ENCODE measurements at places on chromosomes 7 and 10. TPM values are rescaled to one million over a fixed set of nuclear protein-coding genes. Genes with fewer than 3 reads are reported as not detected.

DNA sequence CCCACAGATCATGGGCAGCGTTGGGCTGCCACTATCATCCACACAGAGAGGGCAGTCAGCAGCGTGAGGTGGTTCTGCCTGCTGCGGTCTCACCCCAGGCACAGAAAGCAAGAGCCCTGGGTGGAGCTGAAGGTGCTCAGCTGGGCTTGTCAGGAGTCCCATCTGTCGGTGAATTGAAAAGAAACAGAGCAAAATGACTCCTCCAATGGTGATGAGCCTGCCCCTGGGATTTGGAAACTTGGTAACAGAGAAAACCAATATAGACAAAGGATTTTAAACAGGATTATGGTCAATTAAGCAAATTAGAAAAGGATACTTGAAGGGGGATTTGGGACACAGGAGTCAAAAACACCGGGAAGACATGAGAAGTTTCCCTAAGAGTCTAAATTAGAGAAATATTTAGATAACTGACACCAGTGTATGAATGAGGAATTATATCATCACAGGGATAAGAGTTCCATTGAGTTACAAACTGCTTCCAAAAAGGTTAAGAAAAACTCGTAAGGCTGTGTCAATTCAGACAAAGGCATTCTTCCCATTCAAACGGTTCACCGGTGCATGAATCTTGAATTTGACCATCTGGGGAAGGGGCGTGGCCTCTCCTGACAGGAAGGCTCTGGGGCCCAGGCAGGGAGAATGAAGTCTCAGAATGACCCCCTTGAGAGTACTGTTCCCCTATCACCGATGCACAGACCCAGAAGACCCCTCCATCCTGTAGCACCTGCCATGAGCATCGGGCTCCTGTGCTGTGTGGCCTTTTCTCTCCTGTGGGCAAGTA lies 70.0 kb upstream of the PRSS58 start:
- H3K27ac ChIP-seq, result no peak overlapping the region
- no peaks in the 10 kb centered on the region for H3K4me1 ChIP-seq
- DNase-seq, result no peak
- H3K27me3 ChIP-seq, result no peaks in the 10 kb centered on the region
- H3K4me3 ChIP-seq, result no peak overlapping the region
- no peaks in the 10 kb centered on the region for H3K36me3 ChIP-seq

GRCh38 chr7:122942765-122943164 lies 52.7 kb downstream of the TAS2R16 start:
- H3K36me3 ChIP-seq, result no peaks in the 10 kb centered on the region
- no peak overlapping the region for H3K4me3 ChIP-seq
- no peaks in the 10 kb centered on the region for H3K4me1 ChIP-seq
- no peak overlapping the region for H3K27ac ChIP-seq
- no peaks in the 10 kb centered on the region for H3K27me3 ChIP-seq

DNA sequence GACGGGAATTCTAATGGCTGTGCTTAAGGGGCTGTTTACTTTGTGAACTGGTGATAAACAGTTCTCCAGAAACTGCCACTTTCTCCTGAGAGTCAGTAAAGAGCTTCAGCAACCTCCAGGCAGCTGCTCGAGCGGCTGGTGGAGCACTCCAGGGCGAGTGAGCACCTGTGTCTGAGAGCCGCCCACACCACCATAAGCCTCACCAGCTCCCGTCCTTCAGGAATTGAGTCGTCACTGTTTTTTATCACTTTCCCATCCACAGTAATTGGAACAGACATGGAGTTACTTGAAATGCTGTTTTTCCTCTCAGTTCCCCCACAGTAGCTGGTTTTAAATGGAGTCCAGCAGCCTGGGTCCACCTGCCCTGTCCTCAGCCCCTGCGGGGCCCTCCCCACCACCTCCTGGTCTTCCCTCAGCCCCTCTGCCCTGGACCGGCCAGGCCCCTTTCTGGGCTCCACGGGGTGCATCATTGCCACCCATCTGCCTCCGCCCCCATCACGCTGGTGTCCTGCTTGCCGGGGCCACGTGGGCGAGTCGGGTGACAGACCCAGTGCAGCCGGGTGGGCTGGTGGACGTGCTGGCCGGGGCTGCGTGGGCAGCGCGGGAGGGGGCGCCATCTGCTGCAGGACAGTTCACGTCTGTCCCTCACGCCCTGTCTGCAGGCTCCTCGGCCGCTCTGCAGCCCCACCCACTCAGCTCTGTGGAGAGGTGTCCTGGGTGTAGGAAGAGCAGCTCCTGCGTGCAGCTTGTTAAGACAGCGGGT lies 56.0 kb downstream of the NKX6-2 start:
- no peaks in the 10 kb centered on the region for H3K27me3 ChIP-seq
- no peaks in the 10 kb centered on the region for H3K4me1 ChIP-seq
- DNase-seq, result no peak
- H3K27ac ChIP-seq, result no peak overlapping the region
- H3K36me3 ChIP-seq, result peaks cover 82% of the 10 kb centered on the region
- no peak overlapping the region for H3K4me3 ChIP-seq

- DNase-seq, result no peak
- no peaks in the 10 kb centered on the region for H3K4me1 ChIP-seq
- no peaks in the 10 kb centered on the region for H3K36me3 ChIP-seq
- H3K27ac ChIP-seq, result no peak overlapping the region
- H3K4me3 ChIP-seq, result no peak overlapping the region
- no peaks in the 10 kb centered on the region for H3K27me3 ChIP-seq
Observed at GRCh38 chr10:51718804-51719291, 19.5 kb upstream of the CSTF2T start.

GRCh38 chr10:91043173-91043910 lies 122.5 kb upstream of the ANKRD1 start:
- H3K4me1 ChIP-seq, result no peaks in the 10 kb centered on the region
- H3K27ac ChIP-seq, result no peak overlapping the region
- H3K4me3 ChIP-seq, result no peak overlapping the region
- DNase-seq, result no peak
- peaks cover 2% of the 10 kb centered on the region for H3K27me3 ChIP-seq
- no peaks in the 10 kb centered on the region for H3K36me3 ChIP-seq

DNA sequence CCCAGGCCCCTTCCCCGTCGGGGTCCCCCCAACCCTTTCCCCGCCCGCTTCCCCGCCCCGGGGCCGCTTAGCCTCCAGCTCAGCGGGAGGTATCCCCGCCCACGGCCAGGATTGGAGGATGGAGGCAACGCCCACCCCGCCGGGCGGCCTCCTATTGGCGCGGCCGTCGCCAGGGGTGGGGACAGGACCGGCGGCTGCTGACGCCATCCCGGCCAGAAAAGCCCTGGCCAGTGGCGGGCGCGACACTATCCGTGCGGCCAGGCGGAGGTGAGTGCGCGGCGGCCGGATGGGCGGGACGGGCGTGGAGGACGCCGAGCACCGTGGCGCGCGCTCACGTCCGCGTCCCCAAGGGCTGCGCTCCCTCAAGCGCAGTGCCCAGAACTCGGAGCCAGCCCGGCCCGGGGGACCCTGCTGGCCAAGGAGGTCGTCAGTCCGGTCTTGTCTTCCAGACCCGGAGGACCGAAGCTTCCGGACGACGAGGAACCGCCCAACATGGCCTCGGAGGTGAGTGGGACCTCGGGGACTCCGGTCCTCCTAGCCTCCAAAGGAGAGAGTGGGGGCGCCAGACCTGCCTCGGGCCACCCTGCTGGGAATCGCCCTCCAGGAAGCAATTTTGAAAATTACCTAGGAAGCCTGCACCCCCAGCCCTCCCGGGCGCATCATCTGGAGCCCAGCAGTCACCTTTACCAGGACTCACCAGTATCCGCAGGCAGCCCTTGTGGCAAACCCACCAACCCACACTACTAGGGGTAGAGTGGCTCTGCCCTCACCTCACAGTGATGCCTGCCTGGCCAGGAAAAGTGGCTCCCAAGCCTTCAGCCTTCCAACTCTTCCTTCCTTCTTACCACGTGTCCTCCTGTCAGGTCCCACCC lies at the start of gene ASL:
Gene ASL (plus strand): TSS at position 230 of the 872 bp plus-strand sequence. CDS start 263 bp downstream, at position 493.
- DNase-seq, result peak; percentile 89
- H3K36me3 ChIP-seq, result peaks cover 2% of the 10 kb centered on the region
- H3K27me3 ChIP-seq, result no peaks in the 10 kb centered on the region

GRCh38 chr10:47332946-47333345 lies 10.7 kb downstream of the GDF2 start:
- H3K27me3 ChIP-seq, result no peaks in the 10 kb centered on the region
- H3K4me3 ChIP-seq, result no peak overlapping the region
- no peaks in the 10 kb centered on the region for H3K36me3 ChIP-seq
- H3K27ac ChIP-seq, result no peak overlapping the region

DNA sequence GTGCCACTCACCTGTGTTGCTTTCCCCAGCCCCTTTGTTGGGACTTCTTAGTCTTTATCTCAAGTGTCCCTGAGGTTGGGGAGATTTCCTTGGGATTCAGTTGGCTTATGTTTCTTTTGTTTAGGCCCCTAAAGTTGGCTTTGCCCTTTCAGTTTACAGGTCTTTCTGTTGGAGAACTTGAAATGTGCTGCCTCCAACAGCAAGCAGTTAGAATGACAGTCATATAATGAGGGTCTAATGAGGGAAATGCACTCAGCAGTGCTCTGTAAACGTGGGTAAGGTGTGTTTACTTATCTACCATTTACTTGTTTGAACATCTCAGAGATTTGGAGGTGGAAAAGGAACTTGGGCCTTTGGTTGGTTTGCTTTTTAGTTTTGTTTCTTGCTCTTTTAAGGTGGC lies 191.4 kb upstream of the STK17A start:
- H3K4me3 ChIP-seq, result no peak overlapping the region
- H3K4me1 ChIP-seq, result no peaks in the 10 kb centered on the region
- no peak for DNase-seq
- no peaks in the 10 kb centered on the region for H3K36me3 ChIP-seq

DNA sequence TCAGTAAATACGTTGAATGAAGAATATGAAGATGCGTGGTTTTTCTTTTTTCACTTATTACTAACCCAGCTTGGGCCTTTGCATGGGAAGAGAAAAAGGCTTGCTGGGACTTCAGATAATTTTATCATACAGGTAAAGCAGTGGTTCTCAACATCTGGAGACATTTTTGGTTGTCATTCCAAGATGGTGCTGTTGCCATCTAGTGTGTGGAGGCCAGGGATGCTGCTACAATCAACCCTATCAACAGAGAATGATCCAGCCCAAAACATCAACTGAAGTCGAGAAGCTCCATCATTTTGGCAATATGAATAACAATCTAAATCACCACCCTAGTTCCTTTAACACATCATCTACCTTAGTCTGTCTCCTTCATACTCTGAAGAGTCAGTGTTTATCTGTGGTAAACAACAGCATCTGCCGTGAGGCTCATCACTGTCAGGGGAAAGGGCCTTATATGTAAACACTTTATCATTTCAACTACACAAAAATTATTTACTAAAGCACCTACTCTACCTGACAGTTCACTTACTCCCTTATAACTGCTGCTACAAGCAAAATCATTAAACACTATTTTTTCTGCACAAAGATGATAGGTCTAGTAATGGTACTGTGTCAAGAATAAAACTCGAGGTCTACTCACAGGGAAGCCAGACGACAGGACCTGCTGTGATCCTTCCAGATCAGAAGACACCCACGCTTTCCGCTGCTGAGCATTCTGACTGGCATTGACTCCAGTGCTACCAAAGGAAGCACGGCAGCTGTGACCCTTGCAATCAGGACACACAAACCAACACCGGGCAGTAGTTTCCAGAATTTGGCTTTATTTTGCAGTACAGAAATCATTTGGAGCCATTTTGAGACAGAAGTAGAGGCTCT lies 48.6 kb downstream of the GDI2 start:
- H3K4me1 ChIP-seq, result no peaks in the 10 kb centered on the region
- H3K4me3 ChIP-seq, result no peak overlapping the region
- H3K27ac ChIP-seq, result no peak overlapping the region
- peaks cover 91% of the 10 kb centered on the region for H3K36me3 ChIP-seq
- no peaks in the 10 kb centered on the region for H3K27me3 ChIP-seq

GRCh38 chr10:22727663-22728062 lies 13.3 kb upstream of the PIP4K2A start:
- no peak overlapping the region for H3K27ac ChIP-seq
- no peak overlapping the region for H3K4me3 ChIP-seq
- DNase-seq, result no peak
- no peaks in the 10 kb centered on the region for H3K27me3 ChIP-seq
- no peaks in the 10 kb centered on the region for H3K36me3 ChIP-seq

DNA sequence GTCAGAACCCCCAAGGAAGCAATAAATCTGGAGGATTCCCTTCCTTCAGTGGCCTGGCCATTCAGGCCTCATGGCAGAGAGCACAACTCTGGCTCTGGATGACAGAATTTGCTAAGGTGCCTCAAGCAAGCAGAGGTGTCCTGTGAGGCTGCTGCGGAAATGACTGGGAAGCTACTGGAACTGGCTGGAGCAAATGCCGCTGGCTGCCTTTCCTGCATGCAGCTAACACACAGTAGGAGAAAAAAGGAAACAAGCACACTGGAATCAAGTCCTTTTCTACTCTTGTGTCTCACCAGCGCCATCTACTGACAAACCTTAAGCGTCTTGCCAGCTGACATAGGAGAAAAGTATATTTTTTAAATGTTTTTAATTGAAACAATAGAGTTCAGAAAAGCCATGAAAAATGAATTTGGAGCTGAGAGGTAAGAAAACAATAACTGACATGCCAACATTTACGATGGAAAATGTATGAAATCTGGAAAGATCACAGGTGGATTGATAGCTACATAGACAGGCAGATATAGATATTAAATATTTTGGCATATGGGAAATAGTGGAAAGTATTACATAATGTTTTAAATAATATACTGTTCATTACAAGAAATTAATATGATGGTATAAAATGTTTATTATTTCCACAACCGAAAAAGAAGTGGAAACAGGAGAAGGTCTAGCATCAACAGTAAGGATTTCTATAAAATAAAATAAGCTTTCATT lies 951.6 kb downstream of the ANKRD7 start:
- H3K27me3 ChIP-seq, result no peaks in the 10 kb centered on the region
- H3K27ac ChIP-seq, result no peak overlapping the region
- no peaks in the 10 kb centered on the region for H3K4me1 ChIP-seq
- DNase-seq, result no peak
- no peaks in the 10 kb centered on the region for H3K36me3 ChIP-seq
- no peak overlapping the region for H3K4me3 ChIP-seq

DNA sequence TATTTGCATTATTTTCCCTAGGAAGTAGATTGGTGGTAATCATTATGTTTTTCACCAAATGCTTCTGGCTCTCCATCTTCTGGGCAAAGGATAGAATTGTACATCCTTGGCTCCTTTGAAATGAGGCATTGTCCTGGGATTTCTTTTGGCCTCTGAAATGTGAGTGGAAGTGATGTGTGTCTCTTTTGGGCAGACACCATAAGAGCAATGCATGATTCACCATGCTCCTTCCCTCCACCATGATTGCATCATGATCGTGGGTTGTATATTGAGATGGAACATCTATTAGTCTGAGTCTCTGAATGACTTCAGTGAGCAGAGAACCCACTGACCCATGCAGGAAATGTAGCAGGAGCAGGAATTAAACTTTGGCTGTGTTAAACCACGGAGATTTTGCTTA lies 49.2 kb downstream of the ADRA2A start:
- DNase-seq, result peak; percentile 1
- no peaks in the 10 kb centered on the region for H3K36me3 ChIP-seq

The OR6B1 gene
- polyA plus RNA-seq, result not detected

The KCND2 gene
- not detected for polyA plus RNA-seq

The CALML5 gene
- polyA plus RNA-seq, result not detected

The URGCP gene
- 5.9 TPM for polyA plus RNA-seq

The NT5C3A gene
- 29.5 TPM for polyA plus RNA-seq

The TMEM270 gene
- not detected for polyA plus RNA-seq

Measured in CD14-positive monocyte (primary cell).